Hindlimb muscle (tissue), 1 donor: ENCODE measurements at places on chromosomes 7 and 10.

- DNase-seq = no peak
Observed at GRCh38 chr10:4723860-4724259, 102.1 kb upstream of the AKR1E2 start.

- no peak for DNase-seq
Observed at GRCh38 chr7:134473861-134474291, 15.0 kb upstream of the AKR1B1 start.

DNA sequence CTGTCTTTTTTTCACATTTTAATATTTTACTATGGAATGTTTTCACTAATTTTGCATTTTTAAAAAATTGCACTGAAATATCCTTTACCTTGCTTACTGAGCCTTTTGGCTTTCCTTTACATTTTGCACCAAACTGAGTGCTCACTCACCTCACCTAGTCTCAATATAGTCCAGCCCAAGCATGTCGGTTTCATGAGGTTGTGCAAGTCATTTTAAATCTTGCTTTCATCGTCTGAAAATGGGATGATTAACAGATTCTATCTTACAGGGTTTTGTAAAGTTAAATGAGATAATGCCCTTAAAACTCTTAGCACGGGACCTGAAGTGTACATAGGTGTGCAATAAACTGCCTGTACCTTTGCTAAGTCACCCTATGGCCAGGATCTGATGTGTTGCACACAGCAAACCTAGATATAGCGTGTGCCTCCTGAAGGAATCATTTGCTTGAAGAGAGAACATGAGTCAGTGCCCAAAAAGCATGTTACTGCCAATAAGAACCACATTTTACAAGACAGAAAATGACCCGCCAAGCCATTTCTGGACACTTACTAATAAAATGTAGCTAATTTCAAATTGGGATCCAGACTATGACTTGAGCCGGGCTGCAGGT lies 199.8 kb downstream of the JCAD start:
- DNase-seq = no peak

DNA sequence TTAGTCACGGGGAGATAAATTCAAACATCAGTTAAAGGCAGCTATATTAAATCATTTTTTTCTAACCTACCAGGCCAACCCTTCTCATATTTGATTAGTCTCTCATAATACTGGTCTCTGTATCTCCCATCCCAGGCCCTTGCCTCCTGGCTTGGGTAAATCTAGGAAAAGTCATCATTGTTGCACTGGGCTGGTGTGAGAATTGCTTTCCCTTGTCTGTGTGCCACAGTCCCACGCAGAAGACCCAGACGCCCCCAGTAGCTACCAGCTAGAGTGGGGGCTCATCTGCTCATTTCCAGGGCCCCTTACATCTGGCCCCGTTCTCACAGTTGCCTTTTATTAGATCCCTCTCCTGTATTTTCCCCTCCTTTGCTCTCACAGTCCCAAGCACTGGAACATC lies 67.6 kb upstream of the VIPR2 start:
- DNase-seq = no peak
